ENCODE measurements at places on chromosomes 4 and X.

- DNase-seq: no peak
Observed at GRCh38 chrX:57367649-57368048, 81.1 kb downstream of the FAAH2 start.

GRCh38 chr4:180028682-180029081 lies 2214.5 kb upstream of the TENM3 start:
- no peak for DNase-seq

DNA sequence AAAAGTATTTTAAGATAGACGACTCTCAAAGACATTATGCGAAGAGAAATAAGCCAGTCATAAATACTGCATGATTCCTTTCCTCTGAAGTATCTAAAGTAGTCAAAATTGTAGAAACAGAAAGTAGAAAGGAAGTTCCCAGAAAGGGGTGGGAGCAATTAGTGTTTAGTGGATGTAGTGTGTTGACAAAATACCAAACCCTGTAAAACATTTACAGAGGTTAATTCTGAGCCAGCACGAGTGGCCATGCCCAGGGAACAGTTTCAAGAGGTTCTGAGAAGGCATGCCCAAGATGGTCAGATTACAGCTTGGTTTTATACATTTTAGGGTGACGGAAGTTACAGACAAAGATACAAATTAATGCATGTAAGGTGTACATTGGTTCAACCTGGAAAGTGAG lies 34.4 kb upstream of the SLC25A4 start:
- DNase-seq: no peak

DNA sequence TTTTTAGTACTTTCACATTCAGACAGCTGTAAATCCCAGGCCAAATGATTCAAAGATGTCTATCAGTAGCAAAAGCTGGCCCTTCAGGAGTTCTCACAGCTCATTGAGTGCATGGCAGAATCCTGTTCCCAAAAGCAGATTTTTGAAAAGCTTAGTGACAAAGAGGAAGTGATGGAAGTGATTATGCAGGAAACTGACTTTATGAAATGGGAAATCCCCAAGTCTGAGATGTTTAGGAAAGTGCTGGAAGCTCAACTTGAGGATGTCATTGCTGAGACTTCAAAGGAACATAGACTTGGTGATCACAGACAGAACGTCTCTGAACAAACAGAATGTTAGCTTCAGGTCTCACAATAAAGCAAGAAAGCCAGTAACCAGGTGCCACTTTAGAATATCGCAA lies 51.0 kb upstream of the CFAP47 start:
- DNase-seq: no peak

- DNase-seq: no peak
Observed at GRCh38 chrX:85619962-85620361, 240.5 kb upstream of the POF1B start.

- no peak for DNase-seq
Observed at GRCh38 chr4:145538596-145538995, 56.9 kb downstream of the SMAD1 start.

GRCh38 chr4:86749121-86749520 lies 100.1 kb downstream of the SLC10A6 start:
- DNase-seq: no peak

DNA sequence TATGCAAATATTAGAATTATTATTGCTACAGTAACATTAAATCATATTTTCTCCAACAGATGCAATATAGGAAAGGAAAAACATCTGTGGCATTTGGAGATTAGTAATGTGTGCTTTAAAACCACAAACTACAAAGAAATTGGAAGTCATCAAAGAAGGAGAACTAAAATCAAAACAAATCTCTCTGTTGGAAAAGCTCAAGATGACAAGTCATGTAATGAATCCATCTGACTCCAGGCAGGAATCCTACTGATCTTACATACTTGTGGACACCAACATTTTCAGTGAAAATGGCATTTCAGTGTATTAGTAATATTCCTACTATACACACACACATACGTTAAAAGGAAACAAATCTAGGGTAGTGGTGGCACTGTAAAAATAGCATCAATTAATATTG lies 98.2 kb downstream of the SLC39A8 start:
- DNase-seq: no peak

- no peak for DNase-seq
Observed at GRCh38 chr4:152935631-152936445, at the start of gene FHDC1. TSS of gene FHDC1 (plus strand) at chr4:152936323. CDS start at chr4:152943058, 6,735 bp downstream.

GRCh38 chr4:156999175-156999517 lies 27.5 kb upstream of the PDGFC start:
- no peak for DNase-seq

GRCh38 chr4:98850937-98851336 lies 78.0 kb downstream of the EIF4E start:
- no peak for DNase-seq

DNA sequence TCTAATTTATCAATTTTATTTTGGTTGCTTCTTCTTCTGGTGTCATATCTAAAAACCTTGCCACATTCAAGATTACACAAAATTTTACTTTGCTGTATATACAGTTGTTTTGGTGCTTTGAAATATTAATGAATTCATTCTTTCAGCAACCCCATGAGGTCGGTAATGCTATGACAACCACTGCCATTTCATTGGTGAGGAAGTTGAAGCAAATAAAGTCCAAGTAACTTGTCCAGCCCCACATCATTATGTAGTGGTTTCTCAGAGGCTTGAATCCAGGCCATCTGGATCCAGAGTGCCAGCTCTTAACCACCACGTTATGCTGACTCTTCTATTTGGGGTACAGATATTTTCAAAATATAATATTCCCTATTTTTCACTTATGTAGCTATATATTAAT lies 42.2 kb downstream of the UGT2A3 start:
- DNase-seq: no peak

DNA sequence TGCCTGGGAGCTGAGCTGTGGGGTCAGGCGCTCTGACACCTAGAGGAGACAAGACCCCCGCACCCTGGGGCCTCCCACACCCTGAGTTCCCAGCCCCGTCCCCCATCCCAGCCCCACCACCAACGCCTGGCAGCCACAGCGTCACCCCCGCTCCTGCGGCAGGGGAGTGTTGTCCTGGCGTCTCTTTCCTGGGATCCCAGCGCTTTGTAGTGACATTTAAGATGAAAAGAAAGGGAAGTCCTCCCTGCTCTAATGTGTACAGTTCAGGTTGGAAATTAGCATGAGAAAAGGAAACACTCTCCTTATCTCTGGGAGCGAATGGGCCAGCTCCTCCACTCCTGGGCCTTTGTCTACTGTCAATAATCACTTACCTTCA lies 112.1 kb downstream of the FAM53A start:
- no peak for DNase-seq

GRCh38 chr4:153634738-153635353 lies 49.2 kb upstream of the TLR2 start:
- DNase-seq: no peak

DNA sequence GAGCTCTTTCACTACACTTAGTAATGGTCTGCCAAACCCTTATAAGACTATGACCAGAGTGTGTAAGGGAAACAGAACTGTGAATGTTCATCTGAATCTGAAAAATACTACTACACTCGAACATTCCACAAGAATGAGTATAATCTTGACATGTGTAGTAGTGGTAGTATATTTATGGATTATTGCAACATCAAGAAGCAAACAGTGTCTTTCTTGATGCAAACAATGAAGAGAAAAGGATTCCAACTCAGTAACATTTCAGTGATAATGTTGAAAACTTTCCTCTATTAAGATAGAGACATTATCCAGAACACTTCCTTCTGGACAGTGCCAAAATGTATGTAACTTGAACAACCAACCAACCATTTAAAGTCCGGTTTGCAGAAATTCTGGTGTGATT lies 394.7 kb upstream of the CPEB2 start:
- no peak for DNase-seq
